HepG2 (cell line): ENCODE measurements at places on chromosomes 16 and 17. TPM values are rescaled to one million over a fixed set of nuclear protein-coding genes. Genes with fewer than 3 reads are reported as not detected.
A peak's percentile ranks its signal among the peaks of the same experiment; 100 is the strongest.

The RILP gene
- total RNA-seq: 4.7 and 6.6 TPM in 2 replicates

The TEX14 gene
- total RNA-seq: 0.07 TPM in 1 of 2 replicates, not detected in the other

The DDX42 gene
- 81.5 and 87.2 TPM in 2 replicates for total RNA-seq

The ABCC11 gene
- total RNA-seq: 1.0 and 1.2 TPM in 2 replicates

The TEKT5 gene
- total RNA-seq: not detected in 2 replicates

The CD19 gene
- 0.48 and 0.55 TPM in 2 replicates for total RNA-seq

- peak; percentile 100 for DNase-seq
These were observed at the start of gene EIF5A for GRCh38 chr17:7306911-7307685. TSS of gene EIF5A (plus strand) at chr17:7307628. CDS start at chr17:7309636, 2,008 bp downstream.

DNA sequence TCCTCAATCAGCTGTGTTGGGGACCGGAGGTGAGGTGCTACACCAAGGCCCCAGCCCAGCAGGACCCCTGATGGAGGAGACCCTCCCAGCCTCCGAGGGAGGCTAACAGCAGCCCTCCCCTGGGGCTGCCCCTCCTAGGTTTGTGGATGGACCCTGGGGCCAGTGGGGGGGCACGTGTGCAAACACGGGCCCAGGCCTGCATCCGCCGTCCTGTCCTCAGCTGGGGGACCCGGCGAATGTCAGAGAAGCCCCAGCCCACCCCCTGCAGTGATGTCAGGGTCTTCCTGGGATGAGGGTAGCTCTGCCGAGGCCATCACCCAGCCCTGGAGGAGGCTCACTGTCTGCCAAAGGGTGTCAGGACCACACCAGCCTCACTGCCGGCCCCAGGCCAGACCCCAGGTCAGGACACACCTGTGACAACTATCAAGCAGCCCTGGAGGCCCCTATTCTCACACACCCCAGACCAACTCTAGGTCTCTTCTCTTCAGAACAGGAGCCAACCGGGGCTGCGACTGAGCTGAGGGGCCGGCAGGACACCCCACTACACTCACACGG is 26.7 kb downstream of the CEP131 start:
- DNase-seq: no peak

DNA sequence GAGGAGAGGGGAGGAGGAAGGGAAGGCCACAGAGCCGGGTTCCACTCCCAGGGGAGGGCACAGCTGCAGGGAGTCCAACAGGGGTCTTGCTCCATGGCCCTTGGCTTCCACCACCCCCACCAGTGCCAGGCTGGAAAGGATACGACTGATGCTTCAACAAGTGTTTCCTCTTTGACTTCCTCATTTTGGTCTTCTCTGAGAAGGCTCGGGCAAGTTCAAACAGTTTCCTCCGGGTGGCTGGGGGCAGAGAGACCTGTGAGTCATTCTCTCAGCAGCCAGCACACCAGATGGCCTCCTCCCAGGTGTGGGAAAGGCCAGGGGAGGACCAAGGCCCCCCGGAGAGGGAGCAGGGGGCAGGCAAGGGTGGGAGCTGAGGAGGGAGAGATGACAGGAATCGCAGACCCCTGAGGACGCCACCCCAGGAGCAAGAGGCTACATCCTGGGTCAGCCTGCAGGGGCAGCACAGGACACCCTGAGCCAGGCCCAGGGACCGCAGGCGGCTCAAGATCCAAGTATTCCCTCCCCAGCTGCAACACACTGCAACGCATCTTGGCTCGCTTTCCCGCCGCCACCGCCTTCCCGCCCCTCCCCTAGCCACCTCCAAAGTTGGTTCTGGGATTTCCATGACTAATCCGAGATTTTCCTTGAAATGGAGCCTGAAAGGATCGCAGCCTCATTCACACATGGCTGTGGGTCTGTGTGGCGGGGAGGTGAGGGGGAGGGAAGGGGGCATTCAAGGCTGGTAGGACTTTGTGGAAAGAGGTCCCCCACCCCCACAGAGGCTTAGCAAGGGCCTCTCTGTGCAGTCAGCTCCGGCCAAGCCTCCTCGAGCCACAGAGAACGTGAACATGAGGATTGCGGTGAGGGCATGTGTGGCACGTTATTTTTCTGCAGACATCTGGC is 18.4 kb upstream of the MRPS23 start:
- DNase-seq: peak; percentile 59

- DNase-seq: no peak
These were observed 219.7 kb downstream of the IRF8 start for GRCh38 chr16:86118467-86119307.

DNA sequence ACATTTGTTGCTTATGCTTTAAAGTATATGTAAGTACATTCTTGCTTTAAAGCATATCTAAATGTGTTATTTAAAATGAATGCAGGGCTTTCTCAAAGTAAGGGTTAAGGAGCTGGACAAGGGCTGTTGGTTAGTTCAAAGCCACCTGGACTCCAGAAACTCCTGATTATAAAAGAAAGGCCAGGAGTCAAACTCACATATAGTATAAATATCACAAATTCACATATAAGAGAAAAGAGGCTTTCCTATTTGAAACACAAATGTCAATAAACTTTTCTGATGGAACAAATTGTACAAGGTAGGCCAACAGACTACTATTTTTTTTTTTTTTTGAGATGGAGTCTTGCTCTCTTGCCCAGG is 84.5 kb upstream of the CORO6 start:
- no peak for DNase-seq

GRCh38 chr16:85969159-85969558 is 70.2 kb downstream of the IRF8 start:
- DNase-seq: no peak

- DNase-seq: no peak
These were observed 571.6 kb downstream of the HS3ST4 start for GRCh38 chr16:26263406-26263805.

- peak; percentile 75 for DNase-seq
These were observed 1.1 kb downstream of the MT2A start for GRCh38 chr16:56609463-56609921.

DNA sequence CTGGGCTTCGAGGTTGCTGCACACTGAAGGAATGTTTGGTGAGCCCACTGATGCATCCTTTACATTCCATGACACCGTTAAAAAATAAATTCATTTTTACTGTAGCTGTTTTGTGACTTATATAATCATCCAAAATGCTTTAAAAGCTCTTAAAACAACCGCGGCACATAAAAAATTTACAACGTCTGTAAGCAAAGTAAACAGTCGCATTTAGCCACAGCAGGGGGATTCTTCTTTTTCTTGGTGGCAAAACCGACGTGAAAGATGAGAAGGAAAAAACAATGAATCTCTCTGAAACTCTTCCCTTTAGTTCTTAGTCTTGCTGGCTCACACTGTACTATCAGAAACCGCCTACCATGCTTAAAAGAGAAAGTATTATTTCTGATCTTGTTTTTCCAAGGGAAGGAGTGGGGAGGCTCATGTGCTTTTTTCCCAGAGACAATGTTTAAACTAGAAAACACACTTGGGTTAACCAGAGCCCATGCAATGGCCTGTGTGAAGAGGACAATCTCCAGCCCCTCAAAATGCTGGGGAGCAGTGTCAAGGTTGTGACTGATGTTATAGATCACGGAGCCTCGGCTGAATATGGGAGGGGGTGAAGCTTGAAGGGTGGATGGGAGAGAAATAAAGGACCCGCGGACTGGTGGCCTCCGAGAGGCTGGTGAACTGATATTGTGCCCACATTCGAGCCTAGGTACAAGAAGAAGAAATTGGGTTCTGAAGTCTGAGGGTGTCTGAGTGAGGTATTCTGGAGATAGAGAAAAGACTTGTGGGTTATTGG is 91.1 kb downstream of the IRF8 start:
- DNase-seq: no peak

DNA sequence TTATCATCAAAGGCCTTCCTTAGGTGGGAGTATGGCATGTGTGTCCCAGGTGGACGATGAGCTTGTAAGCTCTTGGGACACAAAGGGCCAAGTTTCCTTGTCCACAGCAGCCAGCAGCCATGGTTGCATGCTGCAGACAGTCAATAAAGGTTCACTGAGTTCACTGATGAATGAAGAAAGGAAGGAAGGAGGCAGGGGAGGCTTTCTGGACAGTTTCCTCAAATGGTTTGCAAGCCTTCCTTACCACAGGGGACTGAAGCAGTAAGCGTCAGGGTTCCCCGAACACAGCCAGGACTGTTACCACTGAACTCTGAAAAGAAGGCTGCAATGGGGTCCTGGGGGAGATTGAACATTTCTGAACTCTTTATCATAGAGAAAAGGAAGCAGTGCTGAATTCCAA is 111.1 kb downstream of the GAS7 start:
- DNase-seq: no peak
